RPMI7951 (cell line): ENCODE measurements at places on chromosomes 2 and 18.

GRCh38 chr2:57890464-57890863, 156.1 kb upstream of the VRK2 start:
- peak; percentile 8 for DNase-seq

DNA sequence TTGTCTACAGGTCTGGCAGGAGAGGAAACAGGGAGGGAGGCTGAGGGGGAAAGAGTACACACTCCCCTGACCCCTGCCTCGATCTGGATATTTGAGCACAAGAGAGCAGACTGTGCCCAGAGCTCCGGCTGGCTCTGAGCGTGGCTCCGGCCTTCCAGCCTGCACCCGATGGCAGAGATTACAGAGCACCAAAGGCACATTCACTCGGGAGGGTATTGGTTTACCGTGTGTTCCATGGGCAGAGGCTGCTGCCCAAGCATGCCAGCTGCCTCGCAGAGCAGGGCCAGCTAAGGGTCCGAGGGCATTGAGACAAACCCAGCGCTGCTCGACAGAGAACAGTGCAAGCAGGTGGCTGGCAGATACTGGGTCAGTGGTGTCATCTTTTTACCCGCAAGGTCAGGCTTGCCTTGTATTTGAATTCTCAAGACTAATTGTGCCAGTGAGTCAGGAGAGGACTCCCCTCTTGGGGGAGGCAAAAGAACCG, 132.2 kb downstream of the TNS1 start:
- DNase-seq: no peak

- DNase-seq: peak; percentile 9
Measured at GRCh38 chr2:208983486-208983885, 440.4 kb upstream of the MAP2 start.

GRCh38 chr18:11883153-11883552, 25.0 kb downstream of the MPPE1 start:
- DNase-seq: no peak

GRCh38 chr18:9949315-9949714, 35.5 kb downstream of the VAPA start:
- no peak for DNase-seq

GRCh38 chr18:6591491-6591890, 138.0 kb upstream of the ARHGAP28 start:
- DNase-seq: no peak

DNA sequence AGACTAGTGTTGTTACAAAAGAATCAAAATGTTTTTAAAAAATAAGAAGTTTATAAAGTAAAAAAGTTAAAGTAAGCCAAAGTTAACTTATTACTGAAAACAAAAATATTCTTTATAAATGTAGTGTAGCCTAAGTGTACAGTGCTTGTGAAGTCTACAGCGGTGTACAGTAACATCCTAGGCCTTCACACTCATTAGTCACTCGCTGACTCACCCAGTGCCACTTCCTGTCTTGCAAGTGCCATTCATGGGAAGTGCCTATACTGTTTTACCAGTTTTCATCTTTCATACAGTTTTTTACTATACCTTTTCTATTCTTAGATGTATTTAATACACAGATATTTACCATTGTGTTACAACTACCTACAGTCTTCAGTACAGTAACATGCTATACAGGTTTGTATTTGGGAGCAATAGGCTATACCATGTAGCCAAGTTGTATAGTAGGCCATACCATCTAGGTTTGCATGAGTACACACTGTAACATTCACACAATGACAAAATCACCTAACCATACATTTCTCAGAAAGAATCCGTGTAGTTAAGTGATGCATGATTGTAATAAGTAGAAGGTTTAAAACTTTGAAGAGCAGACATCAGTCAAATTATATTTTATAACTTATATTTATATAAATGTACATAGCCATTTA, 13.4 kb downstream of the SERPINB7 start:
- peak; percentile 89 for DNase-seq

DNA sequence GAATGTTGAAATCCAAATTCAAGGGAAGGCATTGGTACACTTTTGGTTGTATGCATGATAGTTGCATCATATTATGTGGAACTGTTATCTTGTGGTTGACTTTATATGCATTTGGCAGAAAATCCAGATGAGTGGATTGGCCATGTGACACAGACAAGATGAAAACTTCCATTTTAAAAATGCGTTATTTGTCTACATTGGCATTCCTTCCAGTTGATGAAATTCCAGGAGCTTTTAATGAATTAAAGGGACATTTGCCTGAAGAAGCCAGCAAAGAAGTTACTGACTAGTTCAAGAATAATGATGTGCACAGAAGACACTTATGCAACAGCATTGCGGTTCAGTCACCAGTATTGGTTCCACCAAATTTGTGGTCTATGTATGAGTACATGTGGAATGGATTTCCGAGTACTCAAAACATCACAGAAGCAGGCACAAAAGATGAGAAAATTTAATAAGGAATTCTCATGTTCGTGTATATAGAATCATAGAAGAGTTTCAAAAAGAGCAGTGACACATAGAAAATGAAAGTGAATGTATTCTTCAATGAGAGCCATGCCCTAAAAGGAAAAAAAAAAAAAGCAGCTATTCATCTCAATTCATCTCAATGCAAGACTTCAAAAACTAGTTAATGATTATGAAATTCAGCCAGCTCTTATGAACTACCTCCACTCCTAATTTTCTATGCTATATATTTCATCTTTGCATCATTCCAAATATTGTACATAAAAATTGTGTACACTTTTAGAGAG, 232.1 kb downstream of the RBM43 start:
- peak; percentile 53 for DNase-seq

DNA sequence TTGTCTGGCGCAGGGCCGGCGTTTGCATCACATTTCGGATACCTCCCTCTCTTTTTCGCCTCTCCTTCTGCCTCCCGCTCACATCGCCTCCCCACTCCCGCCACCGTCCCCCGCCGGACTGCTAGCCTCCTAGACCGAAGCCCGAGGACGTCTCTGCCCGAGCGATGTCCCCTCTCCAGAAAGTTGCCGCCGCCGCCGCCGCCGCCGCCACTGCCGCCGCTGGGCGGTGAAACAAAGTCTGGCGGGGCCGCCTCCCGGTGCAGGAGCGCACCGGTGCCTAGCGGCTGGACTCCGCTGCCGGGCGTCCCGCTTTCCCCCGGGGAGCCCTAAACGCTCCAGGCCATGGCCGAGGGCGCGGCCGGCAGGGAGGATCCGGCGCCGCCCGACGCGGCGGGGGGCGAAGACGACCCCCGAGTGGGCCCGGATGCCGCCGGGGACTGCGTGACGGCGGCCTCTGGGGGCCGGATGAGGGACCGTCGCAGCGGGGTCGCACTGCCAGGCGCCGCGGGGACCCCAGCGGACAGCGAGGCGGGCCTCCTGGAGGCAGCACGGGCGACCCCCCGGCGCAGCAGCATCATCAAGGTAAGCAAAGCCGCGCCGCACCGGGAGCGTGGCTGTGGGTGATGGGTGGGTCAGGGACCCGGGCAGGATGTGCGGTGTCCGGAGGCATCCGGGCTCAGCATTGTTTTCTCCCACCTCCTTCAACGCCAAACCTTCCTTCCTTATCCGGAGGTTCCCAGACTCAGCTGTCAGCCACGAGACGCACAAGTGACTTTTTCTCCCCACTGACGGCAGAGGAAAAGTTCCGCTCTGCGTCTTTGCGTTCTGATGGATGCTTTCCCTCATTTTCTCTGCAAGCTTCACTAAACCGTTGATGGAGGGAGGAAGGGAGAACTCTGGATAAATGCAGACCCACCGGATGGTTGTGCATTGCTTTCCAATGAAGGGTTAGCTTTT, 643 bp downstream of the PLCL1 start:
- DNase-seq: peak; percentile 4

DNA sequence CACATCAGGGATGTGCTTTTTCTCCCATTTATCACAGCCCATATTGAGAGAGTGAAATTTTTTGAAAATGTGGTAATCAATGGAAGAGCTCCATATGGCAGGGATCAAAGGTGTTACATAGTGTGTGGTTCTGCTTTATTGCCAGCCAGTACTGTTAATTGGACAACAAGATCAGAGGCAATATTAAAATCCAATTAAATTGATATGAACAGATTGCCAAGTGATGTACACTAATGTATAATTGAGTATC, 338.9 kb downstream of the BCL11A start:
- DNase-seq: no peak

GRCh38 chr18:36825526-36825925, 3.3 kb downstream of the TPGS2 start:
- no peak for DNase-seq

DNA sequence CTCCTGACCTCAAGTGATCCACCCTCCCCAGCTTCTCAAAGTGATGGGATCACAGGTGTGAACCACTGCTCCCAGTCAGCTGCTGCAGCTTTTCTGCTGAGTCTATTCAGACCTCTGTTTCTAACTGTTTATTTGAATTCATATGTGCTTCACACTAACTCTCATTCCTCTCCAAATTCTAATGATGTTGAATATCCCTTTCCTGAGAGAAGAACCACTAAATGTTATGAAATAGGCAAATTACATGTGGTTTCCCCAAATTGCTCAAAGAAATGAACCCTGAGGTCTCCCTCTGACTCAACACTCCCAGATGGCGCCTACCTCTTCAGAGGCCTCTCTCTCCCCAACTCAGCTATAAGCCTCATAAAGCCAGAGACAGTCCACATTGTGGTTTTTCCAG, 98.6 kb downstream of the IRS1 start:
- peak; percentile 96 for DNase-seq

- DNase-seq: peak; percentile 39
Measured at GRCh38 chr18:2529154-2529553, 42.2 kb downstream of the METTL4 start.

DNA sequence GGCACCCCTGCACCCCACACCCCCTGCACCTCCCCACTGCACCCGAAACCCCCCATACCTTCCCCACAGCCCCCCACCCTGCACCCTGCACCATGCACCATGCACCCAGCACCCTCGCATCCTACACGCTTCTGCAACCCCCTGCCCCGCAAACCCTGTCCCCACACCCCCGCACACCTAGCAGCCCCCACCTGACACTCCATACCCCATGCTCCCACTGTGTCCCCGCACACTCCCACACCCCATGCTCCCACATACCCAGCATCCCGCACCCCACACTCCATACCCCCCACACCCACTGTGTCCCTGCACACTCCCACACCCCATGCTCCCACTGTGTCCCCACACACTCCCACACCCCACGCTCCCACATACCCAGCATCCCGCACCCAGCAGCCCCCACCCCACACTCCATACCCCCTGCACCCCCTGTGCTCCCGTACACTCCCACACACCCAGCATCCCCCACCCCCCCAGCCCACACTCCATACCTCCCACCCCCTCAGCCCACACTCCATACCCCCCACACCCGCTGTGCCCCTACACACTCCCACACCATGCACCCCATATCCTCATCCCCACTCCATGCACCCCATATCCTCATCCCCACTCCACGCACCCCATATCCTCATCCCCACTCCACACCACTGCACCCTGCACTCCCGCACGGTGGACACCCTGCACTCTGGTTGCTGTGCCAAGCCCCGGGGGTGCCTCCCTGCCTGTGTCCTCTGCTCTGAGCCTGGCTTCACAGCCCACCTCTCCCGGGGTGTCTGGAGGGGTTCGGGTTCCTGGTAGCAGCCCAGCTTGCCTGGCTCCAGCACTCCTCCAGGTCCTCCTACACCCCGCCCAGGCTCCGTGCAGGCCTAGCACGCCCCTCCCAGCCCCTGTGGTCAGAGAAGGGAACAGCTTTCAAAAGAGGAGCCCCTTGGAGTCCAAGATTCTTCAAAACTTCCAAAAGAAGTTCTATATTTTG, 93.9 kb upstream of the CTDP1 start:
- no peak for DNase-seq

DNA sequence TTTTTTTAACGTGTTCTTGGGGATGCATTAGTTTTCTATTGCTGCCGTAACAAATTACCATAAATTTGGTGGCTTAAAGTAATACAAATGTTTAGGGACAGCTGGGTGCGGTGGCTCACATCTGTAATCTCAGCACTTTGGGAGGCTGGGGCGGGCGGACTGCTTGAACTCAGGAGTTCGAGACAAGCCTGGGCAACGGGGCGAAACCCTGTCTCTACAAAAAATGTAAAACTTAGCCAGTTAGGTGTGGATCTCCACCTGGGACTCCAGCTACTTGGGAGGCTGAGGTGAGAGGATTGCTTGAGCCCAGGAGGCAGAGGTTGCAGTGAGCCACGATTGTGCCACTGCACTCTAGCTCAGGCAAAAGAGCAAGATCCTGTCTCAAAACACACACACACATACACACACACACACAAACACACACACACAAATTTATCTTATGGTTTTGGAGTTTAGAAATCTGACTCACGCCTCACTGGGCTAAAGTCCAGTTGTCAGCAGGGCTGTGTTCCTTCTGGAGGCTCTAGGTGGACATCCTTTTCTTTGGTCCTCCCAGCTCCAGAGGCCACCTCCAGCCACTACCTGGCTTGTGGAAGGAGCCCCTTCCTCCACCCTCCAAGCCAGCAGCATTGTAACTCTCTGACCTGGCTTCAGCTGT, 76.1 kb downstream of the SEPTIN10 start:
- DNase-seq: peak; percentile 34

DNA sequence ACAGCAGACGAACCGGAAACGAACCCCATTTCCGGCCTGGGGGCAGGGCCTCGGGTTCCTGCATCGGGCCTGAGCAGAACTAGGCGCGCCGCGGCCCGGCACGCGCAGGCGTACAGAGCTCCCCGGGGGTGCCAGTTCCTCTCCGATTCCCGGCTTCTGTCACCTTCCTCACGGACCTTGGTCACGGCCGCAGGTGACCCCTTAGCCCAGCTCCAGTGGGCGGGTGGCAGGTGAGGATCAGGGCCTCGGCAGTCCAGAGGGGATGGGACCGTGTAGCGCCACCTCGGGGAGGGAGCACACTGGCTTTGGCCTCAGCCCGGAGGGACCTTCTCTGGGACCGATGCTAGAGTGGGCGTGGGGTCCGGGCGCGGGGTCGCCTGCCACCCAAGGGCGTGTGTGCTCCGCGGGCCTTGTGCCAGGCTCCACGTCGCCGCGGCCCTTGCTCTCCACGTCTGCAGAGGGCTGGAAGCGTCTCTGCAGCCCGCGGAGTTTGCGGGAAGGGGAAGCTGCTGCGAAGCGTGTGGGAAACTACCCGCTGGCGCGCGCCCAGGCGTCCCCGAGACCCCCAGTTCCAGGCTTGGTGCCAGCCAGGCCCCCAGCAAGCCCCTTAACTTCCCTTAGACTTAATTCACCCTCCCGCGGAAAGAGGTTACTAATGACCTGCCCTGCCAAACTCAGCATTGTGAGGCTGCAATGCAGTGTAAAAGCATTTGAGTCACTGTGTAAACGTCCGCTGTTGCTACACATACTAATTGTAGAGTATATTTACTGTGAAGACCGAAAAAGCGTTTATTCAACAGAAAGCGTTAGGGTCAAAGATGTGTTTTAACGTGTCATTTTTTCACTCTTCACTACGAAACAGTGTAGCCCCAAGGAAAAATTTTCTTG, at the start of gene TRAPPC12:
Gene TRAPPC12 (plus strand): TSS at position 48 of the 888 bp plus-strand sequence. CDS start 7,930 bp downstream, outside the sequence.
- DNase-seq: peak; percentile 88

DNA sequence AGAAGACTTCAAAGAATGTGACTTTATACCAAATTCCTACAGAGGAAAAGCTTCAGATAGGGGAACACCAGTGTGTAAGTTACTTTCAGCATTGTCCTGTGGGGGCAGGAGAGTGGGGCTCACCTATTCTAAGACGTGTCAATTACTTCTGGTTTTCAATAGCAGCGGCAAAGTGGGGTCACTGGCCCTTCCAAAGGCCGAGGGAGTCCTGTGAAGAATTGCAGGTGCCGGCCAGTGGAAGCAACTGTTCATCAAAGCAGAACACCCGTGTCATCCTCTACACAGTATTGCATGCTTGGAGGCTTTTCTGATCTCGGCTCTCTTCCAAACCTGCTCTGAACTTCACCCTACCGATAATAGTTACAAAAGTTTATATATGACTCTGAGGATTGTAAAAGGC, 1176.5 kb upstream of the TMEFF2 start:
- no peak for DNase-seq

- DNase-seq: no peak
Measured at GRCh38 chr2:128573531-128573930, 254.9 kb upstream of the HS6ST1 start.
